ENCODE measurements at places on chromosomes 3 and 15.
A peak's percentile ranks its signal among the peaks of the same experiment; 100 is the strongest.

DNA sequence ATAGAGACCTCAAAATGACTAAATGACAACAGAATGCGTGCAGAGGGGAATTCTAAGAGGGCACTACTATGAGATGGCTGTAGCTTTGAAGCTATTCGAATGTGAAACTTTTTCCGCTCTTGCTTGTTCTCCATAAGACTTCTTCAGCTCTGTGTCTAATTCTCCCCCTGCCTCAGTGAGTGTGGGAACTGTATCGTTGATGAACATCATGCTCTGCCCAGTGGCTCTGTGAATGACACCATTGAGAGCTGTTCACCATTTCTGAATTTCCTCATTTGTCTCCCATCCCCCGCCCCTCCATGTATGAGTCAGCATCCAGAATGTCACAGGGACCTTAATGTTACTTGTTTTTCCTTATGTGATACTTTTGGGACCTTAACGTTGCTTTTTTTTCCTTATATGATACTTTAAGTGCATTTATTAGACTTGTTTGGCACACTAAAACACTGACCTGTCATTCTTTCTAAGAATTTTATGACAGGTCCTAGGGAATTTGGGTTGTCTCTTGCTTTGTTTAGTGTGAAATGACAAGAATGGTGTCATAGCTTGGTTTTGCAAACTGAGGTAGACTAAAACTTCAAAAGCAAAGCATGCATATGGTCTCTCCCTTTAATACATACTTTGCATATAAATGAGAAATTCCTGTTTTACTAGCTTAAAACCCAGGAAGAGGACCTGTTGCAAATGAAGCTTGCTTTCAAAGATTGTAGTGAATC, 99.6 kb downstream of the FNDC3B start:
- DNase-seq, result no peak

DNA sequence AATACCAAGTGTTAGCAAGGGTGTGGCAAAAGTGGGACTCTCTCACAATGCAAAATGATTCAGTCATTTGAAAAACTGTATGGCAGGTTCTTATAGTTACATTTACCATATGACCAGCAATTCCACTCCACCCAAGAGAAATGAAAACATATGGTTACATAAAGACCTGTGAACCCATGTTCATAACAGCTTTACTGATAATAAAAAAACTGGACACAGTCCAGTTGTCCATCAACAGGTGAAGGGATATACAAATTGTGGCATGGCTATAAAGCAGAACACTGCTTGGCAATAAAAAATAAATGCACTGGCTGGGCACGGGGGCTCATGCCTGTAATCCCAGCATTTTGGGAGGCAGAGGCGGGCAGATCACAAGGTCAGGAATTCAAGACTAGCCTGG, 30.8 kb downstream of the RAD18 start:
- no peak for DNase-seq

DNA sequence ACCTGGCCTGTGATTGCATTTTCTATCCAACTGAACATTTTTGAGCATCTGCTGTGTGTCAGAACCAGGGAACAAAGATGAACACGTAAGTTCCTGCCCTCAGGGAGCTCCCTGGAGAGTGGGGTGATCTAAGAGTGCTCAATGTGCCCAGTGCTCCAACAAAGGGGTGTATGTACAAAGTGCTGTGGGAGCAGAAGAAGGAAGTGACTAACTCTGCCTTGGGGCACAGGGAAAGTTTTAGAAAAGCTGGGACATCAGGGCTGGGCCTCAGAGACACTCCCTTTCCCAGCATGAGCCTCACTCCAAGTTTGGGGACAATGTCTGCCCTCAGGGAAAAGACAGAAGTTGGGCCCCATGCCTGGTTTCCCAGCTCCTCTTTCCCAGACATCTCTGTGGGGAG, 27.6 kb upstream of the BNC1 start:
- no peak for DNase-seq

DNA sequence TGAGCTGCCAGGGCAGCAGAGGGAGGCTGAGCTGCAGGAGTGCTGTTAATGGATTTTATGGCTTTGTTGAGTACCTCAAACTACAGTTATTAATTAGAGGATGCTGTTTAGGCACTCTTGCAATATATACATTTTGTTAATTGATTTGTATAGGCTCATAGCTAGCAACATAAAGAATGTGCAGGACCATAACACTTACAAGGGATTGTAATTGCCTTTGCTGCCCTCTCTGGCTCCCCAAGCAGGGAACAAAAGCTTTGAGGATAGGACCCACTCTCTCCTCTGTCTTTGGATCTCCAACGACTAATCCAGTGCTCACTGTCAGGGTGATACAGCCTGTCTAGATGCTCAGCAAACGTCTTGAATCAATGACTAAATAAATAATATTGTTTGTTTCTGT, 1.2 kb upstream of the CLSTN2 start:
- no peak for DNase-seq

GRCh38 chr3:39291903-39292329, 12.1 kb upstream of the CX3CR1 start:
- peak; percentile 38 for DNase-seq

DNA sequence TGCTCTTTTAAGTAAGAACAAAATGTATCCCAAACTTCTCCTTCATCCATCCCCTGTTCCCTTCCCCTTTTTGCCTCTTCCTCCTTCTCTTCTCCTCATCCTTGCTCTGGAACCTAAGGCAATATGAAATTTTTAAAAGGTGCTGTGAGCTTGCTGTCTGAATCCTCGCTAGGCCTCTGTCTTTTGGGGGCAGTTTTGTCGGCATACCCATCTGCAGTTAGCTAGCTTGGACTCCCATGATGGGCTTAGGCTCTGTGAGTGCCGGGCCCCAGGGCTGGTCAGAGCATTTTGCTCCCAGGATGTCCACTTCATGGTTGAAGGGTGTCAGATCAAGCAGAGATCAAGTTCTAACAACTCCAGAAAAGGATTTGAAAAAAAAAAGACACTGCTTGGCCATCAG, 18.6 kb downstream of the ZIC1 start:
- DNase-seq, result no peak

GRCh38 chr15:101156509-101157159, 95.2 kb downstream of the CHSY1 start:
- DNase-seq, result no peak

- no peak for DNase-seq
Measured at GRCh38 chr15:42730536-42730935, 6.4 kb downstream of the CDAN1 start.

- DNase-seq, result no peak
Measured at GRCh38 chr3:51146781-51147180, 238.3 kb upstream of the MANF start.

- no peak for DNase-seq
Measured at GRCh38 chr15:82958638-82959037, 6.1 kb upstream of the HOMER2 start.

DNA sequence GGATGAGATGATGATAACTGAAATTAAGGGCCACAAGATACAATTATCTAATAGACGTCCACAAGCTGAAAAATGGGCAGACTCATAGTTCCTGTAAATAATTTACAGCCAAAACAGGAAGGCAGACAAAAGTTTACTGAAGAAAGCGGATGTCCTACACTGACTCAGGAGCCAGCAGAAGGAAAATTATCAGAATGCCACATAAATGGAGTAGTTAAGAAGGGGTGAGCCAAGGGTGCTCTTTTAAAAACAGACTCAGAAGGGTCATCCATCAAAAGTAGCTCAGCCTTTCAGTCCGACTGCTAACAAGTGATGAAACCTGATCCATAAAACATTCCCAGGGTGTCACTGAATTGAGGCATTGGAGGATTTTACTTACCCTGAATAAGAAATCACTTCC, 39.8 kb downstream of the TUSC7 start:
- no peak for DNase-seq

GRCh38 chr3:14898929-14899328, 48.5 kb upstream of the NR2C2 start:
- DNase-seq, result no peak

DNA sequence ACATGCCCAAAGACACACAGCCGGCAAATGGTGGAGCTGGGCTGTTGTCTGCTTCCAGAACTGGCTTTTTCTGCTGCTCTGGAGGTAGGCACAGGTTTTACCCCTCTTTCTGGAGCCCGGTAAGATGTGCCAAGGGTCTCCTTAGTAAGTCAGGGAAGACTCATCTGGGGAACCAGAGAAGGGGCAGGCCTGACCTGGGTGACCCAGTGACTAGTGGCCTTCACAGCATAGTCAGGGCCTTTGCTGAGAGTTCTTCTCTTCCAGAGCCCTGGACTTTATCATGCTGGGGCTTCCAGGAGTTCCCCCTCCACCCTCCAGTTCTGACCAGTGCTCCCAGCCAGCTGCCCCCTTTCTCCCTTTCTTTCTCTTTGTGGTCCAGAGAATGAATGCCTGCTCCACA, 3.2 kb downstream of the CD276 start:
- no peak for DNase-seq

Measured in stimulated activated CD8-positive, alpha-beta memory T cell treated with anti-CD3 and anti-CD28 coated beads, Interleukin-4, amount 100 ng/mL, for 4 hours (primary cell).